ENCODE measurements at places on chromosomes 1 and 21.
A peak's percentile ranks its signal among the peaks of the same experiment; 100 is the strongest.

DNA sequence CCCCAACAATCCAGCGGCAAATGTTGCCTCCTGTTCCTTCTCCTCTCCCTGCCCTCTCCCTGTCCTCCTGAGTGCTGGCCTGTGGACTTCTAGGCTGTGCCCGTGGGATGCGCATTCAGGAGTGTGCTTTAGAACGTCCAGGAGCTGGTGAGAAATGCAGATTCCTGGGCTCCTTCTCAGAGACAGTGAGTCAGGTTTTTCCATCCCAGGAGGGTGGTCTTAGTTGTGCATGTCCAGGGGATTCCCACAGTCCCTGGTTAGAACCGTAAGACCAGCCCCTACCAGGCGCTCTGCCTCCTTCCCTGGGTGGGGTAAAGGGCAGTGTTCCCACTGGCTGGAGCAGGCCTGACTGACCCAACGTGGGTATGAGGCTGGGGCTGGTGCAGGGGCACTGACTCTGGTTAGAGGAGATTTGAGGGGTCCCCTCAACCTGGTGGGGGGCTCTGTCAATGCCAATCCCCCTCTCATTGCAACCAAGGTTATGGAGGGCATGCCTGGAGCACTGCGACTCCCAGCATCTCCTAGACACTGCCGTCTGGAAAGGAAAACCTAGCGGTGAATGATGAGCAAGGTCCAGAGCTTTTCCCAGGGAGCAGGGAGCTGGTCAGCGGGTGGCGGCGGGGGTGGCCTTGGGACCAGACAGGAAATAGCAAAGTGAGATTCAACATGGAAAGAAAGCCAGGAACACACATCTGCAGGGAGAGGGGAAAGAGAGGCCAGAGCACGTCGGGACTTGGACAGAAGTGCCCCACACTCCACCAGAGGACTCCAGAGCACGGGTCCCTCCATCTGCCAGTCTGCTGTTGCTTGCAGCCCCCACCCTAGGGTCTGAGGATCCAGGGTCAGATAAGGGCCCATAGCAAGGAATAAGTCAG, 38.5 kb downstream of the HSPG2 start:
- DNase-seq, result no peak

- no peak for DNase-seq
These were observed 205.2 kb downstream of the HS2ST1 start for GRCh38 chr1:87119541-87120140.

GRCh38 chr1:21669258-21670058, at the start of gene RAP1GAP:
Gene RAP1GAP, minus strand, starts transcription at chr1:21669357. Its CDS starts 49,325 bp downstream, at chr1:21620032.
- DNase-seq, result peak; percentile 2

- no peak for DNase-seq
These were observed 993.8 kb upstream of the NCAM2 start for GRCh38 chr21:20004367-20004766.

GRCh38 chr1:1779691-1780597, 1.7 kb upstream of the NADK start:
- no peak for DNase-seq

GRCh38 chr1:6975331-6976043, 190.2 kb downstream of the CAMTA1 start:
- DNase-seq, result no peak

DNA sequence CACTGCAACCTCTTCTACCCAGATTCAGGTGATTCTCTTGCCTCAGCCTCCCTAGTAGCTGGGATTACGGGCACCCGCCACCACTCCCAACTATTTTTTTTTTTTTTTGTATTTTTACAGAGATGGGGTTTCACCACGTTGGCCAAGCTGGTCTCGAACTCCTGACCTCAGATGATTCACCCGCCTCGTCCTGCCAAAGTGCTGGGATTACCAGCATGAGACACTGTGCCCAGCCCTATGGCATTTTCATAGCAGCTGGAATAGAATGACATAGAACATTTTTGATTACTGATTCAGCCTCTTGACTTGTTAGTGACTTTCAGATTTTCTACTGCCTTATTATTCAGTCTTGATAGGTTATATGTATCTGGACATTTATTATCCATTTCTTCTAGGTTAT, 1046.2 kb downstream of the AMY1C start:
- DNase-seq, result no peak

DNA sequence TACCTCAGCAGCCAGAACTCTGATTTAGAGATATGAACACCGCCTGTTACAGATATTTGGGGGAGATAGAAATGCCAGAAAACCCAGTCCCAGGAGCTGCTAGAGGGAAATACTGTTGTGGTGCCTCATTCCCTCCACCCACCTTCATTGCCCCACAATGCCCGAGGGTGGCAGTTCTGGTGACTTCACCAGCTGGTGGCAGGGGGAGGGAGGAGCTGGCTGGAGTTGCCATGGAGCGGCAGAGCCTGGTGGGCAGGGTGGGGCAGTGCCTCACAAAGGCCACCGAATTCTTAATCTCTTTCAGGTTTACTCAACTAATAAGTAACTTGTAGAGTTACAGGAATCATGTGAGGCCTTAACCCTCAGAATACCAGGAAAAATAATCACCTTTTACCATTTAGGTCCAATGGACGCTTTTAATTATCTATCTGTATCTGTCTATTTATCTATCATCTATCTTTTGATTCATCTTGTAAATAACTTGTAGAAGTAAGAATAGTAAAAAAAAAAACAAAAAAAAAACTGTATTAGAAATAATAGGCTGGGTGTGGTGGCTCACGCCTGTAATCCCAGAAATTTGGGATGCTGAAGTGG, 11.7 kb upstream of the S100A11 start:
- DNase-seq, result peak; percentile 59

Data from NCI-H774 (cell line).